CD4-positive, alpha-beta T cell treated with Interleukin-15 for 4 hours (primary cell): ENCODE measurements at places on chromosomes 4 and X.

GRCh38 chr4:43932448-43932847 lies 516.2 kb downstream of the KCTD8 start:
- DNase-seq: no peak

- no peak for DNase-seq
These were observed 6.8 kb upstream of the CHRNA9 start for GRCh38 chr4:40328383-40328782.

GRCh38 chrX:21479695-21480270 lies 105.6 kb downstream of the CNKSR2 start:
- DNase-seq: peak; percentile 30

GRCh38 chrX:2402361-2402690 lies 98.5 kb downstream of the DHRSX start:
- no peak for DNase-seq

GRCh38 chr4:169103966-169104412 lies 93.9 kb upstream of the CBR4 start:
- no peak for DNase-seq

DNA sequence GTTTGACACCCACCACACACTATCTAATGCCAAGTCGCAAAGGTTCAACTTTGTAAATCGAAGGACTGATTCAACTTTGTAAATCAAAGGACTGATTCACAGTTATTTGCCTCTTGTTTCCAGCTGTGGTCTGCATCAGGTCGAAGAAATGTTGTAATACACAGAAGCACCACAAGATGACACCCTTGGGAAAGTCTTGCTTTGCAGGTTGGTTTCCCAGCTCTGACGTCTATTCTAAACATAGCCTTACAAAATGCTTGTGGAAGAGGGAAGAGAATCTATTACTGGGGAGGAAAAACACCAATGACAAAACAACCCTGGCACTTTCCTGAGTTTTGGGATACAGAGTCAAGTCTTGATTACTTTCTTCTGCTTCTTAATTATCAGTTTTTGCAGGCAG lies 35.3 kb downstream of the SUPT20HL1 start:
- peak; percentile 62 for DNase-seq
